Nucleus accumbens (tissue), 56 donors: ENCODE measurements at places on chromosomes 3 and 15.

DNA sequence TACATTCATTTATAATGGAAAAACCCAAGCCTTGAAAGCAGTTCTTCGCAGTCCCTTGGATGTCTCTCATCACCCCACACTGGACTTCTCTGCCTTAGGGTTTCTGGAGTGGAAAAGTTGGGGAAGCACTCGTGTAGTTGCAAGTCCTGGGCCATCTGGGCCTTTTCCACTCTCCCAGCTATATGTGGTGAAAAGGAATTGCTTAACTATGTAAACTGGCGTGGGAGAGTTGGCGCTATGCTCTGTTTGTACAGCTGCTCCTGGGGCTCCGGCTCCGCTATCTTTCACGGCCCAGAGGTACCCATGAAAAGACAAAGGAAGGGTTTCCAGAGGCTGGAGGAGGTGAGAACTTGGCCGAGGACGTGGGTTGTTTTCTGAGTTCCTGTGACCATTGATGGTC, 81.1 kb upstream of the MYZAP start:
- DNase-seq, result no peak

- DNase-seq, result no peak
These were observed 37.5 kb downstream of the CD86 start for GRCh38 chr3:122092460-122093165.

GRCh38 chr3:196192036-196192523, 19.1 kb downstream of the ZDHHC19 start:
- DNase-seq, result no peak

- DNase-seq, result no peak
These were observed 29.6 kb downstream of the H1-8 start for GRCh38 chr3:129572603-129573002.

DNA sequence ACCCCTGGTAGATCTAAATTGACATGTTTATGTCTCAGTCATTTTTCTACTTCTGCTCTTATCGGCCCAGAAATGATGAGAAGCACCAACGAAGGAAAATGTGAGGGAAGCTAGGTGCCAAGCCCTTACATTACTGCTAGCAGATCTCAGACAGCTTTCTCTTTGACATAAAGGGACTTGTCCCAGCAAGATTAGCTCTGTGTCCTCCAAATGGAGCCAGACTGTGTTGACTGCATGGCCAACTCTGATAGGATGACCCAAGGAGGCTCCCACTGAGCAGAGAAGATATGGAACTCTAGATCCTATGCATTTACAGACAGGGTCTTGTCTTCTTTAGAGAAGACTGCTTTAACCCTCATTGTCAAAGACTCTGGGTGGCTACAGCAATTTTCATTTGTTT, 2.8 kb upstream of the MCTP2 start:
- no peak for DNase-seq

DNA sequence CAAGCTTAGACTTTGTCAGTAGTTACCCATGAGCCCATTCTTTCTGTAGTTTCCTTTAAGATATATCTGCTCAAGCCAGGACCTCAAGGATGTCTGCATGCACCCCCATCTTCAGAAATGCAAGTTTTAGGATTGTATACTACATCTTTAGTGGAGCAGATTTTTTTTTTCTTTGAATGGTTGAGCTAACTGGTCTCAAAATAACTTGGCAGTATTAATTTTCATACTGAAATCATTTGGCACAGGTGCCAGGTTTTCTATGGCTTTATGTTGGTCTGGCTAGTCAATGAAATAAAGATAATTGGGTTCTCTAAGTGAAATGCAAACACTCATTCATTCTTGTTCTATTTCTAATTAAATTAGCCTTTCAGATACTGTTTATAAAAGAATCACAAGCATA, 108.9 kb downstream of the ATG7 start:
- no peak for DNase-seq

DNA sequence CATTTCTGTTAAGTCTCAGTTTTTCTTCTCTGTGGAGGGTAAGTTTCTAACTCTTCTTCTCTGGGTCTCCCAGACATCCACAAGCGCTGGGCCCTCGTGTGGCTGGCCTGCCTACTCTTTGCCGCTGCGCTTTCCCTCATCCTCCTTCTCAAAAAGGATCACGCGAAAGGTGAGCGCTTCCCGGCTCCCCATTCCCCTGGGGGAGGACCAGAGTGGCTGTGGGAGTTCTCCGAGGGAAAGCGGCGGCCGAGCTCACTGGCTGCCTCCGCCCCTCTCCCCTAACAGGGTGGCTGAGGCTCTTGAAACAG, 1.1 kb upstream of the CRELD1 start:
- DNase-seq, result no peak

GRCh38 chr3:15451216-15452113, 24.1 kb downstream of the EAF1 start:
- DNase-seq, result no peak

- no peak for DNase-seq
These were observed 115.7 kb upstream of the SLC24A5 start for GRCh38 chr15:48005077-48005476.

DNA sequence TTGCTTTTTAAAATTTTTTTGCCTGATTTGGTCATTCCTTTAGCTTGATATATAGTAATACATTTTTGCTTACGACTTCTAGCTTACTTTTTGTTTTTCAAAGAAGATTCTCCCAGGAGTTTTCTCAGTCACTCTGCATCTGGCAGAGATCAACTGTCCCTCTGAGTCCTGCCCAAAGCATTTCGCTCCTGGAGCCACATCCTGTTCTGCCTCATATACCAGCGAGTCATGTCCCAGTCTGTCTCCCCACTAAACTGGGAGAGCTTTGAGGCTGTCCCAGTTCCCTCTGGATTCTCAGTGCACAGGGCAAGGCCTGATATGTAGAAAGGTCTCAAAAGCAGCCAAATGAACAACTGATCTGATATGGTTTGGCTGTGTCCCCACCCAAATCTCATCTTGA, 326.3 kb downstream of the ARRDC4 start:
- DNase-seq, result no peak
